ENCODE measurements at places on chromosomes 13 and 19.
A peak's percentile ranks its signal among the peaks of the same experiment; 100 is the strongest.

GRCh38 chr13:40376296-40376849 is 290.1 kb downstream of the FOXO1 start:
- no peak for DNase-seq

DNA sequence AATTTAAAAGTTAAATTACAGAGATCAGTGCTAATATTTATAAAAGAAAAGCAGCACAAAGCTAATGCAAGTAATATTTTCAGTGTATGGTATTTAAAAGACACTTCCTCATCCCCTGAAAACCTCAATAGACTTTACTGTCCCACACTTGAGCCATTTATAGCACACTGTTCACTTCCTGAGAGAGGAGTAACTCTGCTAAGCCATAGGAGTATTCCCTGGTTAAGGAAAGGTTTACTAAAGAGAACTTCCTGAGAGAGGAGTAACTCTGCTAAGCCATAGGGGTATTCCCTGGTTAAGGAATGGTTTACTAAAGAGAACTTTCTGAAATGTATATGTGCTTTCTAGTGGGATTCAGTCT is 159.4 kb downstream of the NHLRC3 start:
- no peak for DNase-seq

GRCh38 chr13:108070925-108071324 is 144.4 kb downstream of the LIG4 start:
- DNase-seq = no peak

DNA sequence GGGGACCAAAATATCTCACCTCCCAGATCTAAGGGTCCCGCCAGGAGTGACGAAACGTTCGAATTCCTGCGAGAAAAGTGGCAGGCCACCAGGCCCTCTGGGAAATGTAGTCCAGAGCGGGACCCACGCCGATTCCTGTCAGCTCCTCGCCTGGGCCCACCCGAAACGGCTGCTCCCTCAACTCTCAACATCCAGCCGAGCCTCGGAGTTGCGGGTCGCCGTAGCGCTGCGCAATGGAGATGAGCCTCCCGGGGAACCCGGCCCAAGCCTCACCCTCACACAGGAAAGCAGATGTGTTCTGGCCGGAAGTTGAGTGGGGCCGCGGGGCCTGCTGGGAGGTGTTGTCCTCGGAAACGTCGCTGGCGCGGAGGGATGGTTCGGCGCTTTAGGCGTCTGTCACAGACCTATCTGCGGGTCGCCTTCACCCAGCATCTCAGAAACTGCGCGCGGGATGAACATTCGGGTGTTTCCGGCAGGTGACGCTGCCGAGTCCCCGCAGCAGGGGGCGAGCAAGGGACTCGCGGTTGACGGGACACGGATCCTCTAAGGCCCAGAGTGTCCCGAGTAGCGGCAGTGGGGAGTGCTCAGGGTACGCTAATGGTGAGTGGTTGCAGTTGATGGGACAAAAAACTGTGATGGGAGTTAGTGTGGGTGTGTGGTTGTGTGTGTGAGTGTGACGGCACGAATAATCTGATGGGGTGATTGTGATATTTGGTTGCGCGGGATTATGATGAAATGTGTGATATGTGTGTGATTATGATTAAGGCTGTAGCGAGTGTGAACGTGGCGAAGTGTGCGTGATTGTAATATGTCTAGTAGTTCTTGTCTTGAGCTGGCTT is at the start of the genes ZNF568 and ZNF829:
Gene ZNF568, plus strand, starts transcription at position 341 of the 839 bp plus-strand sequence. CDS start 6,439 bp downstream, outside the sequence.
Gene ZNF829, minus strand, starts transcription at position 300 of the 839 bp plus-strand sequence. CDS start 1,124 bp downstream, outside the sequence.
- DNase-seq = peak; percentile 70
